Activated T-helper 2 cell treated with anti-CD3 and anti-CD28 coated beads, Interferon-gamma antibody, Interleukin-2, Interleukin-4, amounts not matched to agents 10 μg/mL and 5 μg/mL and 100 μg/mL, durations not matched to agents 14 hours and 24 hours and 36 hours (primary cell): ENCODE measurements at places on chromosomes 12 and 14. TPM values are rescaled to one million over a fixed set of nuclear protein-coding genes. Genes with fewer than 3 reads are reported as not detected.
A peak's percentile ranks its signal among the peaks of the same experiment; 100 is the strongest.

Gene SENP1
- 45.9 and 49.0 TPM in 2 replicates for total RNA-seq

Gene ANKRD33
- not detected in 2 replicates for total RNA-seq

Gene RHEBL1
- total RNA-seq = 14.2 and 16.0 TPM in 2 replicates

Gene FITM1
- 1.0 and 1.2 TPM in 2 replicates for total RNA-seq

Gene GPR162
- total RNA-seq = 0.11 and 0.30 TPM in 2 replicates

Gene PTHLH
- not detected in 2 replicates for total RNA-seq

Gene NEUROD4
- total RNA-seq = not detected in 2 replicates

Gene CLECL1
- 16.8 and 17.2 TPM in 2 replicates for total RNA-seq

Gene TESPA1
- total RNA-seq = 179 and 186 TPM in 2 replicates

GRCh38 chr14:28348797-28349196, 417.8 kb upstream of the FOXG1 start:
- H3K36me3 ChIP-seq = no peaks in the 10 kb centered on the region
- no peaks in the 10 kb centered on the region for H3K27me3 ChIP-seq
- no peak overlapping the region for H3K27ac ChIP-seq
- no peaks in the 10 kb centered on the region for H3K4me1 ChIP-seq
- DNase-seq = no peak

DNA sequence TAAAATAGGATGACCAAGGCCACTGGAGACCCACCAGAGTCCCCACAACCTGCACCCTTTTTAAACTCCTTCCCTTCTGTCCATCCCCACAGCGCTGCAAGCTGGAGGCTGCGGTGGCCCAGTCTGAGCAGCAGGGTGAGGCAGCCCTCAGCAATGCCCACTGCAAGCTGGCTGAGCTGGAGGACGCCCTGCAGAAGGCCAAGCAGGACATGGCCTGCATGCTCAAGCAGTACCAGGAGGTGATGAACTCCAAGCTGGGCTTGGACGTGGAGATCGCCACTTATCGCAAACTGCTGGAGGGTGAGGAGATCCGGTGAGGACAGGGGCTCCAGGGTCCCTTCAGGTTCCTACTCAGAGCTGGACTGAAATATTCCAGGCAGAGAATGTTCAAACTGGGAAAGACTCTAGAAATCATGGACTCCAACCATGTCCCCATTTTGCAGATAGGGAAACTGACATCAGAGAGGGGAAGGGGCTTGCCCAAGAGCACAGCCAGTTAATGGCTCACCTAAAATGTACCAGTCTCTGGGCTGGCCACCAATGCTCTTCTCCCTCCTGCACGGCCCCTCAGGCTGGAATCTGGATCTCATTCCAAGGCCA, 17.2 kb downstream of the KRT85 start:
- no peak for DNase-seq
- no peaks in the 10 kb centered on the region for H3K36me3 ChIP-seq
- H3K4me1 ChIP-seq = peaks cover 3% of the 10 kb centered on the region
- no peak overlapping the region for H3K4me3 ChIP-seq

- peaks cover 48% of the 10 kb centered on the region for H3K27me3 ChIP-seq
- peaks cover 4% of the 10 kb centered on the region for H3K4me1 ChIP-seq
- DNase-seq = no peak
Measured at GRCh38 chr14:59870277-59871165, at the start of gene RTN1. RTN1 (minus strand) TSS chr14:59870776; CDS start chr14:59870630, 146 bp downstream.

- no peaks in the 10 kb centered on the region for H3K36me3 ChIP-seq
- no peaks in the 10 kb centered on the region for H3K27me3 ChIP-seq
- no peak for DNase-seq
- peak overlapping the region; percentile 87 for H3K27ac ChIP-seq
- peak overlapping the region; percentile 83 for H3K4me3 ChIP-seq
- peaks cover 9% of the 10 kb centered on the region for H3K4me1 ChIP-seq
Measured at GRCh38 chr12:96720363-96720705, 186.7 kb upstream of the NEDD1 start.

DNA sequence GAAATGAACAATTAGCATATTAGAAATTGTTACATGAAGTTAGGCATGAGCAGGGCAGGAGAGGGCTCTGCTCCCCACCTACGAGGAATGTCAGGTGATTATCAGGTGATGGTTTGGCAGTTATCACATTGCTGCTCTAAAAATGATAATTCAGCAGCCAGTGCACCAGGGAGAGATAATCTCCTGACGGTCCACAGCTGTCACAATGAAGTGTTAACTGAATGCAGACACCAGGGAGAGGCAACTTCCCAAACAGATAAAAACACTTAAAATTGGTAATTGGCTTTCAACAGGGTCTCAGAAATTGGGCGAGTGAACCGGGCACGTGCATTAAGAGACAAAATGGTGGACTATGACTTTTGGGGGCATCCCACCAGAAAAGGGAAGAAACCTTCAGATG, 176.0 kb downstream of the GRIP1 start:
- H3K4me3 ChIP-seq = no peak overlapping the region
- no peak overlapping the region for H3K27ac ChIP-seq
- H3K4me1 ChIP-seq = no peaks in the 10 kb centered on the region
- no peak for DNase-seq
- H3K36me3 ChIP-seq = no peaks in the 10 kb centered on the region

DNA sequence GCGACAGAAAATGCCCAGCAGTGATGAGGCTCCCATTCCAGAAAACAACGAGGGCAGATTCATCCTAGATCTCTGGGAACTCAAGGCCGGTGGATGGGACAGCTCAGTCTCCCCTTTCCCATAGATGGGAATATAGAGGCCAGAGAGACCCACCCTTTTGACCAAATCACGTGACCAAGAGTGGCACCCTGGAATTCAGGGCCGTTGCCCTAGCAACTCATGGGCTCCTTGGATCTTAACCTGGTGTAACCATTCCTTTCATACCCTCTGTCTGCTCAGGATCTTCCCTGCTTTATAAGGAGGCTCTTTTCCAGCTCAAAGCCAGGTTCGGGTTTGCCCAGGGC, 8.4 kb upstream of the LRTM2 start:
- no peak overlapping the region for H3K4me3 ChIP-seq
- H3K27ac ChIP-seq = no peak overlapping the region
- no peak for DNase-seq
- H3K4me1 ChIP-seq = peaks cover 8% of the 10 kb centered on the region

GRCh38 chr14:76088771-76089571, 62.8 kb upstream of the GPATCH2L start:
- DNase-seq = no peak
- H3K4me1 ChIP-seq = no peaks in the 10 kb centered on the region
- no peak overlapping the region for H3K27ac ChIP-seq
- H3K4me3 ChIP-seq = no peak overlapping the region
- no peaks in the 10 kb centered on the region for H3K36me3 ChIP-seq

- peaks cover 14% of the 10 kb centered on the region for H3K27me3 ChIP-seq
- no peaks in the 10 kb centered on the region for H3K4me1 ChIP-seq
- H3K4me3 ChIP-seq = no peak overlapping the region
- no peak overlapping the region for H3K27ac ChIP-seq
Measured at GRCh38 chr12:100793182-100793581, 1.4 kb upstream of the ANO4 start.

DNA sequence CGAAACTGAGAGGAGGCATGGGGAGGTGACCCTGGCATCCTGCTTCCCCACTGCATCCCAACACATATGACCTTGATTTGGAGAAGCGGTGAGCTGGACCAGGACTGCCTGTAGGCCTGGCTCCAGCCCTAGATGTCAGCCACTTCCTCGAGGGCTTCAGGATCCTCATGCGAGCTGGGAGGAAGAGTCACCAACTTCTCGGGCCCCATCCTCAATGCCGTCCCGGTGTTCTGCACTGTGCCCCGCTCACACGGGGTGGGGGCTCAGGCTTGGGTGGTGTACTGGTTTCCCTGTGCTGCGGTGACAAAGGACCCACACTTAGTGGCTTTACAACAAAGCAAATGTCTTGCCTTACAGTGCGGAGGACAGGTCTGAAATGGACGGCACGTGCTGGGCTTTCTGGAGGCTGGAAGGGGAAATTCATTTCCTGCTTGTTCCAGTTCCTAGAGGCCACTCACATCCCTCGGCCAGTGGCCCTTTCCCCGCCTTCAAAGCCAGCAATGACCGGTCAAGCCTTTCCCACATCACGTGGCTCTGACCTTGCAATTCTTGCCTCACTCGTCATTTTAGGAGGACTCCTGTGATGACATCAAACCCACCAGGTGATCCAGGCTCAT, 298.1 kb upstream of the RTL1 start:
- DNase-seq = no peak
- no peaks in the 10 kb centered on the region for H3K36me3 ChIP-seq
- H3K4me3 ChIP-seq = no peak overlapping the region
- no peaks in the 10 kb centered on the region for H3K4me1 ChIP-seq
- H3K27me3 ChIP-seq = no peaks in the 10 kb centered on the region

- H3K4me3 ChIP-seq = no peak overlapping the region
- peaks cover 8% of the 10 kb centered on the region for H3K4me1 ChIP-seq
- no peak for DNase-seq
- no peak overlapping the region for H3K27ac ChIP-seq
Measured at GRCh38 chr12:108738170-108738569, 6.9 kb upstream of the CORO1C start.

DNA sequence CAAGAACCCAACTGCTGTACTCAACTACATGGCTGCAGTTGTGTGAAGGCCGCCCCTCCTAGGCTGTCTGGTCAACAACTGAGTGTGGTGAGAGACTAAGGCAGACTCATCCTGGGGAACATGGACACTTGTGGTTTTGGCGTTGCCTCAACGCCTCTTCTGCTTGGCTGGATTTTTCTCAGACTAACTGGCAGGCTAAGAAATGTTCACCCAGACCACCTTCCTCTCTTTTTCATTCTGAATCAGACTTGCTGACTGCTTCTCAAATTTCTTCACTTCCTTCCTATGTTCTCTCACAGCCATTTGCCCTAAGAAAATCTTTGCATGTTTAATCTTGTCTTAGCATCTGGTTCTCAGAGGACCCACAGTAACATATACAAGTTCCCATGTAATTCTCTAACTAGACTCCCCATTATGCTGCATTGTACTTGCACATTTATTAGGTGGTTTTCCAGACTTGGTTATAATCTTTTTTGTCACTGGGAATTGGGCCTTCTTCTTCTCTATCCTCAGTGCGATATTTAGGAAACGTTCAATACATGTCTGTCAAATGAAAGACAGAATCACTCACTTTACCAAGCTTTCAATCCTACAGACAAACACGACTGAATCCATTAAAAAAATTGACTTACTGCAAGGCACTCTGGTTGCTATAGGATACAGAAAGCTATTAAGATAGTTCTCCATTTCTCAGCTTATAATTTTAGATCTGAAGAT, 327.6 kb downstream of the CCER1 start:
- no peaks in the 10 kb centered on the region for H3K27me3 ChIP-seq
- H3K4me3 ChIP-seq = no peak overlapping the region
- H3K36me3 ChIP-seq = no peaks in the 10 kb centered on the region
- H3K4me1 ChIP-seq = no peaks in the 10 kb centered on the region

DNA sequence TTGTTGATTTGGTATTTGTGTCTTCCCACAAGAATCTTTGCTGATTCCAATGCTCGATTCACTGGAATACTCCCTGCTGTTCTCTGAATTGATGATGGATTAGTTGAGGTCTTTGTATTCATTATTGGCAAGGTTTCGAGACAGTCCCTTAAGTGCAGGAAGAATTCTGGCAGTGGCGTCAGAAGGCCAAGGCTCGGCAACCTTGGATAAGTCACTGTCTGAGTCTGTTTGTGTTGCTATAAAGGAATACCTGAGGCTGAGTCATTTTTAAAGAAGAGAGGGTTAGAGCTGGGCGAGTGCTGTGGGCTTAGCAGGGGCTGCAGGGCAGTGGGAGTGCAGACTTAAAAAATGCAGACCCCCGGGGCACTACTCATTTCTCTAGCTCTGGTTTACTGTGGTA, 56.9 kb downstream of the CHST11 start:
- no peak for DNase-seq
- H3K27ac ChIP-seq = no peak overlapping the region
- peaks cover 37% of the 10 kb centered on the region for H3K36me3 ChIP-seq
- H3K27me3 ChIP-seq = no peaks in the 10 kb centered on the region
- H3K4me1 ChIP-seq = peaks cover 56% of the 10 kb centered on the region

GRCh38 chr14:36513451-36514277, 6.4 kb downstream of the NKX2-1 start:
- H3K27ac ChIP-seq = no peak overlapping the region
- H3K36me3 ChIP-seq = no peaks in the 10 kb centered on the region
- no peak overlapping the region for H3K4me3 ChIP-seq
- no peak for DNase-seq
- H3K27me3 ChIP-seq = peaks cover 78% of the 10 kb centered on the region

DNA sequence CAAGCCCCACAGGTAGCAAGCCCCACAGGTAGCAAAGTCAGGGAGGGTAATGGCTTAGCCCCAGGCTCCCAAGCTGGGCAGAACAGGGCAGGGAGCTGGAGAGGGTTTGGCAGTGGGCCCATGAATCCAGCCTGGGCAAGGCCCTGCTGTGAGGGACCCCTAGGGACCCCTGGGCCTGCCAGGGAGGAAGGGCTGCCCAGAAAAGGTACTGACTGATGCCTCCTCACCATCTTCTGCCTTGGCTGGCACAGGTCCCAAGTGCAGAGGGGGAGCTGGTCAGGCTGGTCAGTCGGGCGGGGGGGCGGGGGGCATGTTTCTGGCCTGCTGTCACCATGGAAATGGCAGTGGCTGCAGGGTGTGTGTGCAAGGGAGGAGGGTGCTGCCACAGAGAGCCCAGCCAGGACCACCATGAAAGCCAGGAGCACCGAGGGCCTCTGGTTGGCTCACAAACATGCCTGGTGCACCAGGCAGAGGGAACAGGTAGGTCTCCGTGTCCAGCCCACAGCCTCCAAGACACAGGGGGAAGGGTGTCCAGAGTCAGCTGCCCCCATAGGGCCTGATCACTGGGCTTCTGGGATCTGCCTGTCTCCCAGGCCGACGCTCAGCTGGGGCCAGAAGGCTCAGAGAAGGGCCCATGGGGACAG, 1.5 kb upstream of the CRIP2 start:
- peak overlapping the region; percentile 21 for H3K4me3 ChIP-seq
- H3K27me3 ChIP-seq = peaks cover 21% of the 10 kb centered on the region
- no peak overlapping the region for H3K27ac ChIP-seq
- peaks cover 3% of the 10 kb centered on the region for H3K4me1 ChIP-seq

- H3K4me1 ChIP-seq = peaks cover 22% of the 10 kb centered on the region
- H3K27me3 ChIP-seq = no peaks in the 10 kb centered on the region
- no peak overlapping the region for H3K4me3 ChIP-seq
- no peak for DNase-seq
Measured at GRCh38 chr12:124392667-124393413, 97.9 kb downstream of the RFLNA start.

- no peaks in the 10 kb centered on the region for H3K36me3 ChIP-seq
- H3K4me3 ChIP-seq = no peak overlapping the region
- no peak overlapping the region for H3K27ac ChIP-seq
- no peaks in the 10 kb centered on the region for H3K4me1 ChIP-seq
- DNase-seq = no peak
- H3K27me3 ChIP-seq = no peaks in the 10 kb centered on the region
Measured at GRCh38 chr14:81384900-81385299, 15.2 kb downstream of the STON2 start.

DNA sequence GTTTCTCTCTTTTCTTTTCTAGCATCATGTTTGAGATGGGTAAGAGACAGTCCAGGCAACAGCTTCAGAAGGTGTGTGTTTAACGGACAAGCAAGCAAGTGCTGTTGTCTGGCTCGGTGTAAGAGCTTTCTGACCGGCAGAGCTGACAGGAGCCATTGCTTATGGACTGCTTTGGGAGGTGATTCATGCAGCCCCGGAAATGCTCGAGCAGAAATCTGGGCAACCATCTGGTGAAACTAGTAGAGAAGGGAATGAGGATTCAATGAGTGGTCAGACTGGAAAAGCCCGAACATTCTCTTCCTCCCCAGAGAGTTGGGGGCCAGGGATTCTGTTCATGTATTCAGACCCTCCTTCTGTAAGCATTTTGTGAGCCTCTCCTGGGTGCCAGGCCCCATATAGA, 24.4 kb downstream of the TUNAR start:
- H3K4me1 ChIP-seq = no peaks in the 10 kb centered on the region
- no peak for DNase-seq
- peaks cover 10% of the 10 kb centered on the region for H3K27me3 ChIP-seq
